Anterior cingulate cortex (tissue), 58 donors: ENCODE measurements at places on chromosomes 1 and 21.

DNA sequence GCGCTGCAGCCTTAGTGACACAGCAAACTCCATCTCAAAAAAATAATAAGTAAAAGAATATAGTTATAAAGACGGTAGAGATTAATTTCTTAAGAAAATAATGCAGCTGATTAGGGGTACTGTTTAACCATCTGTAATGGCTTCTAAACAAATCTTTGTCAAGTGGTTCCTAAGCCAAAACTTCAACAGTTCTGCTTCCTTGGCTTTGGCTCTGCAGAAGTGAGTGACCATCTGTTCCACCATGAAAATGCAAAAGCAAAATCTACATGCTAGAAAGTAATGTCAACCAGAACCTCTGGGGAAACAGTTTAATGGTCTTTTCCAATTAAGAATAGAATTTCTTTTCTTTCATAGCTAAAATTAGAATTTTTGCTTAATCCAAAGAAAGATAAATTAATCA, 8.3 kb upstream of the SH2D5 start:
- no peak for DNase-seq

DNA sequence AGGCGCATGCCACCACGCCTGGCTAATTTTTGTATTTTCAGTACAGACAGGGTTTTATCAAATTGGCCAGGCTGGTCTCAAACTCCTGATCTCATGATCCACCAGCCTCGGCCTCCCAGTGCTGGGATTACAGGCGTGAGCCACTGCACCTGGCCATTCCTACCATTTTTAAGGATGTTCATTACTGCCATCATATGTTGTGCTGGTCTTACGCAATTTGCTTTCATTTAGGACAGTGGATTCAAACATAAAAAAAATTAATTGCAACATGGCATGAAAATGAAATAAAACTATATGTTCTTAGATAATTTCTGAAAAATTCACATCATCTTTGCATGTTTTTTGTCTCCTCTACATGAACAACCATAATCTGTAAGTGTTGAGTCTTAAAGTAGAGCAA, 527.7 kb downstream of the LTN1 start:
- DNase-seq = no peak

- DNase-seq = no peak
Measured at GRCh38 chr1:160925652-160926244, 28.9 kb downstream of the ITLN2 start.

- DNase-seq = no peak
Measured at GRCh38 chr1:60280819-60281218, 207.2 kb upstream of the C1orf87 start.

- DNase-seq = no peak
Measured at GRCh38 chr1:27628712-27629111, 6.3 kb downstream of the FGR start.
